Anterior cingulate cortex (tissue), 58 donors: ENCODE measurements at places on chromosomes 2 and 18.

- no peak for DNase-seq
Observed at GRCh38 chr18:3281456-3282400, 19.8 kb downstream of the MYL12B start.

- no peak for DNase-seq
Observed at GRCh38 chr18:78793313-78794070, 186.1 kb upstream of the SALL3 start.

- DNase-seq = no peak
Observed at GRCh38 chr18:8471372-8471771, 137.9 kb upstream of the RAB12 start.

GRCh38 chr2:128489526-128490273 lies 171.0 kb upstream of the HS6ST1 start:
- no peak for DNase-seq

DNA sequence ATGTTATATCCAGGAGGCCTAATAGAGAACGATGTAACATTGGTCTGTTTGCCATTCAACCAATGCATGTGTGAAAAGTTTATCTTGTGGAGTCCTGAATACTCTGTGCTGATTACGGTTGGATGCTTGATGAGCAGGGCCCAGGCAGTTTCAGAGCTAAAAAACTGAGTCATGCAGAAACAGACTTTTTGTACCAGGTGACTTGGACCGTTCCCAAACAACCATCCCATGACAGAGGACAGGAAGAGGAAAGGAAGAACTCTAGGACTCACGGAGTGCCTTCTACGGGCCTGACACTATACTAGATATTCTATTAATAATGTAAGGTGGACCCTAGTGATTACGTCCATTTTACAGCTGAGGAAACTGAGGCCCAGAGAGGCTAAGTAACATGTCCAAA lies 142.1 kb downstream of the ARHGAP28 start:
- DNase-seq = no peak

DNA sequence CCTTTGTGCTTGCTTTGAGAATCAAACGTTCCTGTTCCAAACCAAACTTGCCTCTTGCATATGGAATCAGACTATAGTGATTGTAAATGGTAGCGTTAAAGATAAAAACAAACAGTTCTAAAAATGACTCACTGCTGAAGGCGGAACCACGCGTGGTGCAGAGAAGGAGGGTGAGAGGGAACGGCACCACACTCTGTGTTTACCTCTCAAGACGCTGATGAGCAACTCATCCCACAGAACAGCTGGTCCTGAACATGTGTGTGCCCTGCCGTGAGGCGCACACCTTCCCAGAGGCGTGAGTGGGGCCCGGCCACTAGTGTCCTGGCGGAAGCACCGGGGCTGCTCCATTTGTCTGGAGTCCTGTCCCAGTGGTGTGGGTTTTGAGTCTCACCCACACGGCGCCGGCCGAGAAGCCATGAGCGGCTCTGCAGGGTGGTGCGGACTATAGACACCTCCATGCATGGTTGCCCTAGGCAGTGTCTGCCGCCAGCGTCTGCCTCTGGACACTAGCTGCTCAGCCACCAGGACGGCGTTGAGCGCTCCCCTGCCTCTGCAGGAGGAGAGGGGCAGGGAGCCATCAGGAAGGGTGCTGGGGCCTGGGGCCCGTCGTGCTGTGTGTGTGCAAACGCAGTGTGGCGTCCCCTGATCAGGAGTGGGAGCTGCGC lies 52.1 kb downstream of the NFATC1 start:
- DNase-seq = no peak

DNA sequence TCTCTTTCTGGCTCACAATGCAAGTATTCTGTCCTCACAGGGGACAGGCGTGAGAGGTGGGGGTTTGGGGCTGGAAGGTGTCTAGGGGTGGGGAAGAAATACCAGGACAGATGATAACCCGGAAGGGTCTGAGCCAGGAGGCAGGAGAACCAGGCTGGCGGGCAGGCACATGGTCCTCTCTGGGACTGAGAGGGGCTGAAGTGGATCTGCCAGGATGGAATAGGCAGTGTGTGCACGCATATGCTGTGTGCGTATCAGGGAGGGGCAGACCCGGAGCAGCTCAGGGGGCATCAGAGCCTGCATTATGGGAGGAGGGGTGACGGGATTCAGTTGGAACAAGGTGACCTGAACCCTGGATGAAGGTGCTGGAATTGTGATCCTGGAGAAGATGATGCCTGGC lies 157.3 kb downstream of the DYSF start:
- no peak for DNase-seq

GRCh38 chr18:77990131-77990530 lies 740.5 kb downstream of the GALR1 start:
- DNase-seq = no peak

DNA sequence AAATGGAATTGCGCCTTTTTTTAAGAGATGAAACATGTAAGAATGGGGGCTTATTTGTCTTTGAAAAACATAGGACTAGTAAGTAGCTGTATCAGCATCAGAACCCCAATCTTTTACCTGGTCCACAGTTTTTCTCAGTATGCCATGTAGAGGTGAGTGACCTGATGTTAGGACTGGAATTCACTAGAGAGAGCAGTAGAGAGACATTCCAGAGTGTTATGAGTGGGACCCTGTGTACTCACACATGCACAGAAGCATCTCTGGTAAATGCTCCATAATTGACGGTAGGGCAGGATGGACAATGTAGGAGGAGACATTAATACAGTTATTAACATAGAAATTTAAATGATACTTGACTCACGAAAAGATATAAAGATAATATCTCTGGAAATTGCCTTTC lies 1.4 kb upstream of the GALNT13 start:
- no peak for DNase-seq

DNA sequence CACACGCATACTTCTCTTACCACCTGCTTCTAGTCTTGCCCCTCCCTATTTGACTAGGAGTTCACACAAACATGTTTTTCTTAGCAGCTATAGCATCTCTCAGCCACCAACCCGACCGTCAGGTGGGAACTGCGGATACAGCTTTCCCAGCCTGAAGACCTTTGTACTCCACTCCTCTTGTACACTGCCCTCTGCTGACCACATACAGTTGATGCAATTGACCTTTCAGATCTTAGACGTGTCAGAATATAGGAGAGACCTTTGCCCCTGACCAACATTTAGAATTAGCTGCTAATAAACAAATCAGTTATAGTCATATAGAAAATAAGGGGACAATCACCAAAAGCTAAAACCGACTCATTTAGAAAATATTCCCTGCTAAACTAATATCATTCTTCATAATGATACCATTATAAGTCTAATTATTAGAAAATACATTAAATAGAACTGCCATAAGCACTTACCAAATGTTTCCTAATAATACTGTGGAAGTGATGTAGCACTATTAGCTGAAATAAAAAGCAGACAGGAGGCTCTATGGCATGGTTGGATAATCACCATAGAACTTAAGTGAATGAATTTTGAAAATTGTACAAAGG lies 208.4 kb downstream of the RAD51AP2 start:
- no peak for DNase-seq

GRCh38 chr2:3805201-3805939 lies 102.0 kb downstream of the DCDC2C start:
- no peak for DNase-seq

GRCh38 chr2:46909771-46910419 lies 5.7 kb downstream of the MCFD2 start:
- no peak for DNase-seq

GRCh38 chr18:10143596-10143995 lies 229.8 kb downstream of the VAPA start:
- DNase-seq = no peak

DNA sequence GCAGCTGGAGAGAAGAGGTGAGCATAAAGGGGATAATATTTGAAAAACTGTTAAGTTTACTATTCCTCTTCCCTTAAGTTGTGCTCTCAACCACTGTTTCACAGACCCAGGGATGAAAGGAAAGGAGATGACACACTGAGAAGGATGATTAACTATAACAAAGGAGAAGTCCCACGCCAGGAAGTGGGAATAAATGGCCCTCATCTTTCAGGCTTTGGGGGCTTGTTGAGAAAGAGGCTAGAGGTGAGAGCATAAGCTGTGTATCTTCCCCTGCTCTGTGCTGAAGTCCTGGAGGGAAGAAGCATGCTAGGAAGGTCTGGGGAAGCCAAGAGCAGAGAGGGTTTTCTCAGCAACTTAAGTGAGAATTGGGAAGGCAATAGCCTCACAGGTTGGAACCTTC lies 399.1 kb upstream of the ATP5MC3 start:
- DNase-seq = no peak

GRCh38 chr2:136613096-136613495 lies 152.2 kb upstream of the THSD7B start:
- no peak for DNase-seq

- no peak for DNase-seq
Observed at GRCh38 chr2:182521453-182522404, 94.9 kb upstream of the PDE1A start.

- no peak for DNase-seq
Observed at GRCh38 chr2:142862847-142863246, 14.6 kb upstream of the KYNU start.

GRCh38 chr2:12881952-12882351 lies 165.2 kb downstream of the TRIB2 start:
- DNase-seq = no peak

- peak; percentile 66 for DNase-seq
Observed at GRCh38 chr2:231482806-231483391, 18.6 kb upstream of the NCL start.

DNA sequence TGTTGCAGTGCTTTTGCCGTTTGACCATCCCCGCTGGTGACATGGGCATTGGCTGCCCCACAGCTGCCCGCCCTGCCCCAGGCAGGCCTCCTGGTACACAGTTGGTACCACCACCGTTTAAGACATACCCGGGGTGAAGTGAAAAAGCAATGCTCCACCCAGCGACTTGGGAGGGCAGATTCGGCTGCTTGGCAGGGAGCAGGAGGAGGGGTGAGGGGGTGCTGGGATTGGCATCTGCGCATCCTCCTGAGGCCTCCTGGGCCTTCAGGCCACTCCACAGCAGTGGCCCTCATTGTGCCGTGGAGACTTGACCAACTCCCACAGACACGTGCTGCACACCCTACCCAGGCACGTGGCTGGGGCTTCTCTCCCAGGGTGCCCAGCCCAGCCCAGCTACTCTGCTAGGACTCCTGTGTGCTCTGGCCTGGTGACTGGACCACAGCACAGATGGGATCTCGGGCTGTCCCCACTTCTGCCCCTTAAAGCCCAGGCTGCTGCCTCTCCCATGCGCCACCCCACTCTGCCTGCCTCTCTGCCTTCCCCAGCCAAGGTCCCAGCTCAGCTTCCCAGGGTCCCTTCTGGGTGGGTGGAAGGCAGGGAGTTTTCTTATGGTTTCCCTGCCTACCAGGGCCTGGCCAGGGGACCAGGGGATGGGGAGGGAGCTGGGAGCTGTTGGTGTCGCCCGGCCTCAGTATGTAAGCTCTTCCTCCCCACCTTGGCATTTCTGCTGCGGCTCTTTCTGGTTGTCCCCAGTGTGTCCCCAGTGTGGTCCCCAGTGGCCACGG lies 157.0 kb upstream of the HS6ST1 start:
- no peak for DNase-seq

DNA sequence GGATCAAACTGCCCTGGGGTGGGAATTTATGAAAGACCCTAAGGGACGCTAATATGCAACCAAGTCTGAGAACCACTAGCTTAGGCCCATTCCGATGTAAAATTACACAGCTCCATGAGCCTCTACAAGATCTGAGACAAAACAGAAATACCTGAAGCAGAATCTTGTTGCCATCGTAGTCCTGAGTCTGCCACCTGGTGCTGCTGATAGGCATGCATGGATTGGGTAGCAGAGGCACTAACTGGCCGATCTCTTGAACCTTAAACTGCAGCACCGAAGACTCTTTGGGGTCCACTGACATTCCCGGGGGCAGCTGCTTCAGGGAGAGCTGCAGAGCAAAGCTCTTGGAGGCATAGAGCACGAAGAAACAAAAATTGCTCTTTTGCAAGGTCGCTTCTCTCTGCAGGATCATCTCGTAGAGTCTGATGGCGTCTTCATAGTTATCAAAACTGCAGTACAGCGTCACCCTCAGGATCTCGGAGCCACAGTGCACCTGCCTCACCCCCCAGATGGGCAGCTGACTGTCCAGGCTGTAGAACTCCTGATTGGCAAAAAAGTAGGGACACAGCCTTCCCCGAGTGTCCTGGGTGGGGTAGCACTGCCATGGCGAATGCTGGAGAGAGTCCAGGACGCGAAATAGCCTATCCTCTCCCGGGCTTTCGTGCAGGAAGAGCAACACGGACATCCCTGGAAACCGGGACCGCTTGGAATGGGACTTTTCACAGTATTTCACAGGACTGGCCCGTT lies 848 bp downstream of the FAM124B start:
- DNase-seq = no peak

DNA sequence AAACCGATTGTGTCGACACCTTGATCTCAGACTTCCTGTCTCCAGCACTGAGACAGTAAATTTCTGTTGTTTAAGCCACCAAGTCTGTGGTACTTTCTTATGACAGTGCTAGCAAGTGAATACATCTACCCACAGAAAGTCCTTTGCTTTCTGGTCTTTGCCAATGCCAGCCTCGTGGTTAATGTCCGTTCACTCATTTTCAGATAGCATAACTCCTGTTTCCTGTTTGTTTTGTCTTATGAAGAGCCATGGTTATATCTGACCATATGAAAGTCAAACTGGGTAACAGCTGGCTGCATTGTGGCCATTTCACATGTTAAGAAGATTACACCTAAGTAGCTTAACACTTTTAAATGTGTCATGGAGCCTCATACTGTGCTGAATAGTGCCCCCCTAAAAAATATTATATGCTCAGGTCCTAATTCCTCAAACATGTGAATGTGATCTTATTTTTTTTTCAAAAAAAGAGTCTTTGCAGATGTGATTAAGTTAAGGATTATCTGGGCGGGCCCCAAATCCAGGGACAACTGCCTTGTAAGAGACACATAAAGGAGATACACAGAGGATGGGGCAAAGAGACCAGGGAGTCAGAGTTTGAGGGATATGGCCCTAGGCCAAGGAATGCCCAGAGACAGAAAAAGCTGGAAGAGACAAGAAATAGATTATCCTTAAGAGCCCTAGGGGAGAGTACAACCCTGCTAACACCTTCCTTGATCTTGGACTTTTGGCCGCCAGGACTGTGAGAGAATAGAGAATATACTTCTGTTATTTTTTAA lies 118.0 kb downstream of the KCNE4 start:
- DNase-seq = no peak

DNA sequence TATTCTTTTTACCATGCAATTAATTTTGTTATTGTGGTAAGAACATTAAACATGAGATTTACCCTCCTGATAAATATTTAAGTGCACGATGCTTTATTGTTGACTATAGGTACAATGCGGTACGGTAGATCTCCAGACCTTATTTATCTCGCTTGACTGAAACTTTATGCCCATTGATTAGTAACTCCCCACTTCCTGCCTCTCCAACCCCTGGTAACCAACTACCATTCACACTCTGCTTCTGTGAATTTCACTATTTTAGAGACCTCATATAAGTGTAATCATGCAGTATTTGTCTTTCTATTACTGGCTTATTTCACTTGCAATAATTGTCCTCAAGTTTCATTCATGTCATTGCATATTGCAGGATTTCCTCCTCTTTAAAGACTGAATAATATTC lies 195.7 kb upstream of the ID2 start:
- DNase-seq = no peak

DNA sequence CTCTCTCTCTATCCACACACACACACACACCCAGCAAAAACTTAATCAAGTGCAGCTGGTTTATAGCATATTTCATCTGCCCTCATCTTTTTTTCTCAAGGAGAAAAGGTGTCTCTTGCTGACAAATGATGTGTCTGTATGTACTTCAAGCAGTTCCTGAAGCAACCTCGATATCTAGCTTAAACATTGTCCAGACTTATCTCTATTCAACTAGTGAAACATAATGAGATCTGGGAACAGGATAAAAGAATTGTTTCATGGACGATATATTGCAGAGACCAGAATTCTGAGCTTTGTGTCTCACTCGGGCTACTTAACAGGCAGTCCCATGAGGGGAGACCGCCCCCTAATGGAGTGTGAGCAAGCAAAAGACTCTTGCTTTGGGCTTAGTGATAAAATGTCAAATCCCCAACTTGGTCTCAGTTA lies 929.2 kb upstream of the SOX11 start:
- DNase-seq = no peak
